ENCODE measurements at places on chromosomes 2 and 18.

- no peak for DNase-seq
Observed at GRCh38 chr2:119550346-119550745, 6.1 kb downstream of the CFAP221 start.

- no peak for DNase-seq
Observed at GRCh38 chr2:145777297-145777696, 1257.4 kb upstream of the ZEB2 start.

DNA sequence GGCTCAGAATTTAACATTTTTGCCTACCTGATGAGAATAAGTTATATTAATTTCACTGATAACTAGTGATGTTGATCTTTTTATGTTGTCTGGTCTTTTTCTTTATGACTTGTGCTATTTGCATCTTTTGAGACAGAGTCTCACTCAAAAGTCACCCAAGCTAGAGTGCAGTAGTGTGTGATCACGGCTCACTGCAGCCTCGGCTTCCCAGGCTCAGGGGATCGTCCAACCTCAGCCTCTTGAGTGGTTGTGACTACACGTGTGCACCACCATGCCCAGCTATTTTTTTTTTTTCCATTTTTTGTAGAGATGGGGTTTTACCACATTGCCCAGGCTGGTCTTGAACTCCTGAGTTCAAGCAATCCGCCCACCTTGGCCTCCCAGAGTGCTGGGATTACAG, 7.5 kb downstream of the SMCHD1 start:
- no peak for DNase-seq

GRCh38 chr2:229586012-229586411, 128.3 kb downstream of the DNER start:
- DNase-seq = no peak

- no peak for DNase-seq
Observed at GRCh38 chr18:34947711-34948125, 93.5 kb upstream of the MAPRE2 start.

DNA sequence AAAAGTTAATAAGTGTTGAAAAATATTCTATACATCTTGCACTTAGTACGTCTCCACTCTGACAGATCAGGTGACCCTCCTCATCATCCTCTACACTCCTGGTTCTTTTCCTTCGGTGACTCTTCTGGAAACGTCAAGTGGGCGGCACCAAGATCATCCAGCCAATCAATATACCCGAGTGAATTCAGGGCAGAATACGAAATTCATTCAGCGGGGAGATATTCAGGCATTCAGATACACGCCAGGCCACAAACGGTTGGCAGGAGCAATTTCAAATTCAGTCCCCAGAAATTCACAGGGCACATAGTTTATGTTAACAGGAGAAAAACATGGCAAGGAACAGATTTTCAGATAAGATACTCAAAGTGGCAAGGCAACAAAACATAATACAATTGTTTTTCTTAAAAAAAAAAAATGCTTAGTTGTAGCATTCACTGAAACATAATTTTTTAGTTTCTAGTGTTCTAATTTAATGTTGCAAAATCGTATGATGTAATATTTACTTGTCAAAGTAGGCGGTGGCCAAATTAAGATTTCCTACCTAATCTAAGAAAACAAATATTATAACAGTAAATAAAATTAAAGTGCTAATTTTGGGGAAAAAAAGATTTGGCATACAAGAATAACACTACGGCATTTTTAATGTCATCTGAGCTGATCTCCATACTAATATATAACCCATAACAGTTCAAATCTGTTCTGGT, 4.2 kb downstream of the CLK1 start:
- DNase-seq = no peak

- no peak for DNase-seq
Observed at GRCh38 chr2:133271105-133271504, 297.2 kb downstream of the NCKAP5 start.

DNA sequence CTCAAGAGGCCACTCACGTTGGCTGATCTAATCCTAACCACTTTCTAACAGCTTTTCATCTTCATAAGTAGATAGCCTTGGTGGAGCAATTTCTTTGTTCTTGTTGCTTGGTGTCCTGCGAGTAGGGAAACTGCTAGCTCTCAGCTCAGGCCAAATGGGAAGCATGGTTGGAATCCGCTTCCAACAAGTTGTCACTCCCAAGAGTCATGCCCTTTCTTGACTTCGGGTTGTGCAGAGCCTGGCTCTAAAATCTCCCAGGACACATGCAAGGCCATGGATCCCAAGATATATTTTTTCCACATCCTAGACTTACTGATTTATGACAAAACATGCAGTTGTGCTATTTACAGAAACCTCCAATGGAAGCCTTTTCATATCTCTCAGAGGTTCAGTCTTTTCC, 7.3 kb upstream of the MATN3 start:
- no peak for DNase-seq

- no peak for DNase-seq
Observed at GRCh38 chr18:37564711-37565100, 892 bp downstream of the CELF4 start.

GRCh38 chr18:49898421-49898820, 85.1 kb upstream of the ACAA2 start:
- DNase-seq = peak; percentile 23
